ENCODE measurements at places on chromosomes 5 and 9. TPM values are rescaled to one million over a fixed set of nuclear protein-coding genes. Genes with fewer than 3 reads are reported as not detected.

Gene DUSP1
- total RNA-seq, result 74.6 TPM

Gene OR2V2
- not detected for total RNA-seq

Gene MAST4
- 12.7 TPM for total RNA-seq

Gene BBLN
- total RNA-seq, result 33.3 TPM

Gene CAMK4
- 0.72 TPM for total RNA-seq

Gene CARTPT
- total RNA-seq, result not detected

Gene SLC31A2
- total RNA-seq, result 23.0 TPM

GRCh38 chr5:128772356-128772755, 192.9 kb upstream of the SLC27A6 start:
- DNase-seq, result no peak

DNA sequence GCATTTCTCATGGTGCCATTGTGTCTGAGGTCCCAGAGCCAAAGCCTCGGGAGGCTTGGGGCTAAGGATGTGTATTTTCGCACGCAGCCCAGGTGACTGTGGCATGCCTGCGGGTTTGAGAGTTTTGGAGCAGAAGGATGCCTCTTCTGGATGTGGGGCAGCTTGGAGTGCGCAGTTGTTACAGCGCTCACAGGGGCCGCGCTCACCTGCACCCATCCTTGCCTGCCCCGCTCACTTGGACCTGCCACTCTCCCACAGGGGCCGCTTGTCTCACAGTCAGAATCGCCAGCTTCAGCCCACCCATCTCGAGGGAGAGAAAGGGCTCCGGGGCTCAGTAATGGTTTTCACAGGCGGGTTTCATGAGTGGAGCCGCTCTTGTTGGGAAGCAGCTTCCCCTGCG, 132.9 kb downstream of the MVB12B start:
- DNase-seq, result no peak

DNA sequence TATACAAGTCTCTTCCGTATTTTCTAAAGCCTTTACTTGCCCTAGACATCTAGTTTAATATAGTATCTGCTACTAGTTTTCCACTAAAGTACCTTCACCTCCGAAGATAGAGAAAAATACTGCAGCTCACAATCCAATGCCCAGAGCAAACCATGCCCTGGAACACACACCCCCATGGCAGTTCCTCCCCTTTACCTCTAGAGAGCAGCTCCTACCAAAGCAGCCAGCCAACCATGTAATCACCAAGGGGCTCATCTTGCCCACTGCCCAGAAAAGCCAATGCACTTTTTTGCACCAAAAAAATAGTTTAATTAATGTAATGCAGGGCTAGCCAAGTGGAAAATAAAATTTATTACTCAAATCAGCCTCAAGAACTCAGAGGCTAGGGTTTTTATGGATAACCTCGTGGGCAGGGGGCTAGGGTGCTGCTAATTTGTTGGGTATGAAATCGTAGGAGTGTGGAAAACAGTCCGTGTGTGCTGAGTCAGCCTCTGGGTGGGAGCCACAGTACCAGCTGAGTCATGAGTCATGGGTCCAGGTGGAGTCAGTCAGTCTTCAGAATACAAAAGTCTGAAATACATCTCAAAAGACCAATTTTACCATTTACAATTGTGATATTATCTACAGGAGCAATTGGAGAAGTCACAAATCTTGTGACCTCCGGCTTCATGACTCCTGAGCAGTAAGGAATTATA, 120.1 kb upstream of the ACO1 start:
- peak; percentile 10 for DNase-seq

- no peak for DNase-seq
Observed at GRCh38 chr5:102226321-102226720, 69.8 kb downstream of the SLCO4C1 start.

- no peak for DNase-seq
Observed at GRCh38 chr5:151204051-151204450, 19.8 kb downstream of the CCDC69 start.

- DNase-seq, result peak; percentile 57
Observed at GRCh38 chr5:177529247-177530203, 12.8 kb upstream of the DDX41 start.

GRCh38 chr5:119287547-119288111, 68.2 kb upstream of the TNFAIP8 start:
- no peak for DNase-seq

DNA sequence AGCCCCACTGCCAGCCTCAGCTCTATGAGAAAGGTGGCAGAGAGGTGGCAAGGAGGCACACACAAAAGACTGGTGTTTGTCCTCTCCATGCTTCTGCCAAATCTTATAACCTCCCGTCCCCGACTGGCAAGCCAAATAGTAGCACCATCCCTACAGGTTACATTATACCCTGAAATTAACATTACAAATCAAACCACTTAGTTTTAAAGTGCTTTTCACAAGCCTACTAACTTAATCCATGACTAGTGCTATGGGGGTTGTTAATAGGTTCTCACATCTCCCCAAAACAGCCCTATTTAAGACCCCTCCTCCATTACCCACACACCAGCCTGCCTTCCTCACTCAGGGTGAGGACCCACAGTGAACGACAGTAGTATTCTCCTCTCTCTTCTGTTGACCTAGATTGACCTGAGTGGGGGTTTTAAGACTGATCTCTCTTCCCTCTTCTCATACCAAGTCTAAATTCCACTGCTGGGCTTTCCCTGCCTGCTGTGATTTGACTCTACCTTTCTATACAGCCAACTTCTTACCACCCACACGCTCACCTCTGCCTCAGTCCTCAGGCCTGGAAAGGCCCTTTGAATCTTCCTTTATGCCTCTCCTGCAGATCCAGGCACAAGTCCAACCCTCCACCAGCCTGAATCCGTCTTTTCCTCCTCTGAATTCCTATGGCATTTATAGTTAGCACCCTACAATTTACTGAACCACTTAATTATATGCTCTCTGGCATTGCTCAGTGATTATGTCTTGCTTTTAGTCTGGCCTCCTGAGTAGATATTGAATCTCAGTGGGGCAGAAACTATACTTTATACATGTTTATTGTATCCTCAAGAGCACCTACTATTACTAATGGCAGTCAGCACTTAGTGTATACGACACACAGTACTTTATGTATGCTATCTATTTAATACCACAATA, 116.1 kb downstream of the TMEM174 start:
- DNase-seq, result no peak

DNA sequence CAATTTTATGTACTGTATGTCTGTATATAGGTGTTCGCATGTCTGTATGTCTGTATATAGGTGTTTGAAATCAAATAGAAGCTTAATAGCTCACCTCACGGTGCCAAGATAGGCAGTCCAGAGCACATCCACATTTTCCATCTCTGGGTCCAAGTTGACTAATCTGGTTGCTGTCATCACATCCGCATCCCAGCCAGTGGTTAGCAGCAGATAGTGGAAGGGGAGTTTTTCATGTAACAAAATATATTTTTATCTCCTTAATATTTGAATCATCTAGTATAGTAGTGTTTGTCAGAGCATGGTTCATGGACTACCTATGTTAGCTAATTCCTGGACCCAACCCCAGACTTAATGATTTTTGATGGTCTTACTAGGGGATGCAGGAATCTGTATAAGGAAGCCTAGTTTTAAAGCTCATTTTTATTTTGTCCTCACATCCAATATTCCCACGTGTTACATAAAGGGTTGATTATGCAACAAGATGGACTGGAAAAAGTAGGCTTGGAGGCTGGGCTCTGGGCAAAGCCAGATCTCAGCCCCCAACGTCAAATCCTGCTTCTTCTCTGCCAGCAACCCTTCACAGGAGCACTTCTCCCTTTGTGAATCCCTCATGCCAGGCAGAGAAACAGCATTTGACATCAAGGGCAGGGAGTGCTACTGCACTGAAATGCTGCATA, 219.7 kb downstream of the ZSWIM6 start:
- DNase-seq, result no peak

- DNase-seq, result no peak
Observed at GRCh38 chr5:166570865-166571264, 1720.6 kb upstream of the WWC1 start.

- DNase-seq, result peak; percentile 86
Observed at GRCh38 chr9:2872250-2872930, 28.5 kb upstream of the PUM3 start.

DNA sequence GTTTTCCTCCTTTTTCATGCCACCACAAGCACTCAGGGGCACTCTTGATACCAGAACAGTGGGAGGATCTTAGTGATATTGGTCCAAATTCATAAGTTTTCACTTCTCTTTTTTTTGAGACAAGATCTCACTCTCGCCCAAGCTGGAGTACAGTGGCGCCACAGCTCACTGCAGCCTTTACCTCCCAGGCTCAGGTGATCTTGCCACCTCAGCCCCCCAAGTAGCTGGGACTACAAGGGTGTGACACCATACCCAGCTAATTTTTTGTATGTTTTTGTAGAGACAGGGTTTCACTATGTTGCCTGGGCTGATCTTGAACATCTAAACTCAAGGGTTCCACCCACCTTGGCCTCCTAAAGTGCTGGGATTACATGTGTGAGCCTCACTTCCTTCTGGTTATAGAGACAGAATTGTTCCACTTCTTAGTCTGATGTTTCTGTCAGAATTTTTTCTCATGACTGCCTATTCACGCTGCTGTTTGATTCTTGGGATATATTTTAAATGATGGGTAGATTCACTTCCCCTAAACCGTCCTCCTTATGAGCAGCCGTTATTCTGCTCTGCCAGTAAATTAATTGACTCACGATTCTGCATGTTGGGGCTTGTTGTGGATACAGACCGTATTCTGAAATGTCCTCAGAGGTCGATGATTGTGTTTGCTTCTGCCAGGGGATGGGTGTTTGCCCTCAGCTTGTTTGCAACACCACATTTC, 30.8 kb downstream of the MTAP start:
- DNase-seq, result no peak

DNA sequence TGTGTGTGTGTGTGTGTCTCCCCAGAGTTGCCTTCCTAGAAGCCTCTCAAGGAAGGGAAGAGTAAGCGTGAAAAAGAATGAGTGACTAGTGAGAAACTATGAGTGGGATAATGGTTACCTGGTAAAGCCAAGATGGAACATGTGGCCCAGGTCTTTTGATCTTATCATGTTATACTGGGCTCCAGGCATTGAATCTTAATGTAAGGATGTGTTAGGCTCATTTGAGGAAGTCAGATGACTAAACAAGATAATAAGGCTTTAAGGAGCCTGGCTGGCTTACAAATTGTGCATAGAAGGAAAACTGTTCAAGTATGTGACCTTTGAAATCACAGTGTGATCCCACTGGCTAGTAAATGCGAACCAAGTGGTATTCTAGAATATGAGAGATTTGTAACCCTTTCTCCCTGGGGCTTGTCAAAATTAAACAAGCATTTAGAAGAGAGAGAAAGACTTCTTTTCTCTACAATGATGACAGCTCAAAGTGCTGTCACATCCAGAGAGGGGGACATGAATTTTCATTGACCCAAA, 29.9 kb upstream of the HMHB1 start:
- DNase-seq, result peak; percentile 66

- peak; percentile 48 for DNase-seq
Observed at GRCh38 chr5:43432486-43433375, 20.5 kb upstream of the CCL28 start.

DNA sequence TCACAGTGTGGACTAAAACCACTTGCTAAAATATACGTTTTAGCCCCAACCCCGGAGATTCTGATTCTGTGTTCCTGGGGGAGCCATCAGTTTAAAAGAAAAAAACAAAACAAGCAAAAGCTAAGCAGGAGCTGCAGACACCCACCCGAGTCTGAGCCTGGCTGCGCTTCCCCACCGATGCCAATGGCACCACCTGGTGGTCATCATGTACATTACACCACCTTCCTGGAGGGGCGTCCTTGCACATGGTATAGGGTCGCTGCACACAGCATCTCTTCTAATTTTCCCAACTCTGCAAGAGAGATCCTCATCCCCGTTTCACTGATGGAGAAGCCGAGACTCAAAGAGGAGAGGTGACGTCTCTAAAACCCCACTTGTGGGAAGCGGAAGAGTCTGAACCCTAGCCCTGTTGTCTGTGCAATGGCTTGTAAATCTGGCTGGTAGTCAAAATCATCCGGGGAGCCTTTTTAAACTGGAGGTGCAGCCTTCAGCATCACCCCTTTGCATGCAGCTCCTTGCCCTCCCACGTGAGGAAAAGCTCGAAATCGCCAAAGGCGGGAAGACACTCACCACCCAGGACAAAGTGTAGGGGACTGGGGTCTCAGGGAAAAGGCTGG, 23.1 kb upstream of the CNOT6 start:
- DNase-seq, result peak; percentile 97

DNA sequence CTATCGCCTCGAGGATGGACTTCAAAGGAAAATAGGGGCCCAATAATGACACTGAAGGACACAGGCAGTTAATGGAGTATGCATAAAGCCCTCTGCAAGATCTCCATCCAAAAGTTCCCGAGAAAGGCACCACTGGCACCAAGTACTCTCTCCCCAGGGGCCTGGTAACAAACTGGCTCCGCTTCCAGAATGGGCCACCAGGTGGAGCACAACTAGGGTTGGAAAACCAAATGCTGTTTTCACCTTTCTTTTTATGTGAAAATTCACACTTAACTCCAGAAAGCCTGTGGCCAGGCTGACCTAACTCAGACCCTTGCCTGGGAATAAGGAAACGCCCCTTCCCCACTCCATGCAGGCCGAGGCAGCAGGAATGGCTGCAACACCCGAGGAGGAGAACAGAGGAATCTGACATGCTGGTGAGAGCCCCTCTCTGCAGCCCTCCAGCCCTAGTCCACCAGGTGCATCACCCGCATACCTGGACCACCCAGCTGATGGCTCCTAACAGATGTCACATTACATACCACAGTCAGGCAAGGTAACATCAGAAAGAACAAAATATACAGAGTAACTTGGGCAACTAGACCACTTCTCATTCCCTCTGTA, 42.8 kb downstream of the CAMSAP1 start:
- peak; percentile 86 for DNase-seq

DNA sequence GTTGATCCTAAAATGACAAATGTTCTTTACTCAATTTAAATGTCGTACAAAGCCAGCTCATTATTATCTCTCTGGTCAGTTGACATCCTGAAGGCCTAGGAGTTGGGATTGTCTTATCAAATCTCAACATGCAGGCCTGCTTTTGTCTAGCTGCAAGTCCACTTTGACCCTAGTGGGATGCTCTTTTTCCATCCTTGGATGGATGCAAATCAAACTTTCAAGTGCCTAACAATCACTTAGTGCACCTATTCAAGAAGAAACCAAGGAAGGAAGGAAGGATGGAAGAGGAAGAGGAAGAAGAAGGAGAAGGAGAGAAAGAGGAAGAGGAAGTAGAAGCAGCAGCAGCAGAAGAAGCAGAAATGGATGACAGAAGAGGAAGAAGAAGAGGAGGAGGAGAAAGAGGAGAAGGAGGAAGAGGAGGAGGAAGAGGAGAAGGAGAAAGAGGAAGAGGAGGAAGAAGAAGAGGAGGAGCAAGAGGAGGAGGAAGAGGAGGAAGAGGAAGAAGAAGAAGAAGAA, 109.6 kb downstream of the PIK3R1 start:
- no peak for DNase-seq

DNA sequence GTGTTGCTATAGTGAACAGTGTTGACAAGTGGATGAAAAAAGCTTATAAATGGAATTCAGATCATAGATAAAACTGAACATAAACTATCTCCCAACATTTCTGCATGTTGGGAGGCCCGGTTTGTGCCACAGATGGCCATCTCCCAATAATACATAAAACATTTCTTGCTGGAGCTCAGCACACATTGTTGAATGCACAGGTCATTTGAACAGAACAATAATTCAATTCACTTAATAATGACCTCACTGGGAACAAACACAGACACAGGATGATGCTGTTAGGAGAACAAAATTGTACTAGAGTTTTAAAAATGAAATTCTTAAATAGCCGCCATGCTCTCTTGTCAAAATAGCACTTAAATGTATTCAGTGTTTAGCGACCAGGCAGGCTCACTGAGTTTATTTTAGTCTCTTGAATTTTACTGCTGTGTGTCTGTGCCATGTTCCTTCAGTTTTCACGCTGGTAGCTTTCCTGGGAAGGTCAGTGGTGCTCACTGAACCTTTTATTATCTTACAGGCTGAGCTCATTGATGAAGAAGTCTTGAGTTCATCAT, 85.0 kb upstream of the SSBP2 start:
- DNase-seq, result no peak

- peak; percentile 36 for DNase-seq
Observed at GRCh38 chr5:178417391-178417811, 172.8 kb downstream of the COL23A1 start.

Measured in osteoblast (primary cell).